ENCODE measurements at places on chromosomes 11 and 22.

DNA sequence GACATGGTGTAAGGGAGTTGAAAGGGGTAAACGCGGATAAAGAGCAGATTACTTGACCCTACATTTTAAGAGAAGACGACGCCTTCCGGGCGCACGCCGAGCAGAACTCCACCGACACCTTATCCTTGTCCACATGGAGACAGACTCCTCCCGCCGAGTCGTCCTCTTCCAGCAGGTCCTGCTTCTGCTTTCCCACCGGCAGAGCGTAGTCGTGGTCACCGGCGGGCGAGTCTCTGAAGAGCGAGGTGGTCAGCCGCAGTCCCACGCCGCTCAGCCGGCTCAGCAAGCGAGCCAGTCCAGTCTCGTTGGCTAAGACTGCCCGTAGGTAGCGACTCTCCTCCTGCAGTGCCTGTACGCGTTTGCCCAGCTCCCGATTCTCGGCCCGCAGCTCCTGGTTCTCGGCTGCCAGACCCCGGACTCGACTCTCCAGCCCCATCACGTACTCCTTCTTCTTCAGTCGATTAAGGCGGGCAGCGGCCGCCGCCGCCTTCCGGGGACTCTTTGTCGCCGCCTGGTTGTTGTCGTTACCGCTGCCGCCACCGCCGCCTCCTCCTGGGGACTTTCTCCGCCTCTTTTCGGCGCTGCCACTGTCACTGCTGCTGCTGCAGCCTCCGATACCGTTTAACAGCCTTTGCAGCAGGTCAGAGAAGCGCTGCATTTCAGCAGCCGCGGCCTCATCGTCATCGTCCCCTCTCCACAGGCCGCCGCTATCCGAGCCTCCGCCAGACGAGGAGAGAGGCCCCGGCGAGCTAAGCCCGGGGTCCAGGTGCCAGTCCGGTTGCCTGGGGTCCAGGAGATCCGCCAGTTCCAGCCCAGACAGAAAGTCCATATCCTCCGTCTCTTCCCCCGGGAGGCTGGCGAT, 945 bp downstream of the CREBZF start:
- DNase-seq, result no peak

- no peak for DNase-seq
Measured at GRCh38 chr11:102722821-102723220, 1.9 kb downstream of the MMP8 start.

- DNase-seq, result no peak
Measured at GRCh38 chr11:108405706-108406105, 61.6 kb downstream of the C11orf65 start.

DNA sequence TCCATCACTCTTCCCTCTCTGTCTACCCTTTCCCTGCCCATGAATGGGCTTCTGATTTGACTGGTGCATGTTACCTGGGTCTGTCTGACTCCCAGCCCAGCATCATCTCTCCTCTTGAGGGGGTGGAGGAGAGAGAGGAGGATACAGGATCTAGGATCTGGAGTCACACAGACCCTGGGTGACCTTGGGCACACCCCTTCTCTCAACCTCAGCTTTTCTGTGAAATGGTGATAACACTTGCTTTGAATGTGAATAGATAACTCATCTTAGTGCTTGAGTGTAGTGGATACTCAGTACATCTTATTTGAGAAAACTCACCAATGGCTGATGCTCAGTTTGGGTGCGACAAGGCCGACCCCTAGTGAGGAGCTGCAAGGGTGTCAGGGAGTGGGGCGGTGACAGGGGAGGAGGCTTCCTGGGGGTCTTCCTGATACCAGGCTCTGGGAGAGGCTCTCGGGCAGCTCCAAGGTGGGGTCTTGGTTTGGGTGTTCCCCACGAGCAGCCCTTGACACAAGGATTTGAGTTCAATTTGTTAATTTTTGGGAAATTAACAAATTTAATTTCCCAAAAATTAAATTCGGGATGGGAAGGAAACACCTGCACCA, 9.0 kb downstream of the INCENP start:
- DNase-seq, result no peak

- no peak for DNase-seq
Measured at GRCh38 chr11:111770581-111771134, 4.5 kb upstream of the PPP2R1B start.

- DNase-seq, result no peak
Measured at GRCh38 chr11:28228196-28228895, 120.2 kb downstream of the METTL15 start.

GRCh38 chr11:40827116-40827515, 632.3 kb downstream of the LRRC4C start:
- no peak for DNase-seq

DNA sequence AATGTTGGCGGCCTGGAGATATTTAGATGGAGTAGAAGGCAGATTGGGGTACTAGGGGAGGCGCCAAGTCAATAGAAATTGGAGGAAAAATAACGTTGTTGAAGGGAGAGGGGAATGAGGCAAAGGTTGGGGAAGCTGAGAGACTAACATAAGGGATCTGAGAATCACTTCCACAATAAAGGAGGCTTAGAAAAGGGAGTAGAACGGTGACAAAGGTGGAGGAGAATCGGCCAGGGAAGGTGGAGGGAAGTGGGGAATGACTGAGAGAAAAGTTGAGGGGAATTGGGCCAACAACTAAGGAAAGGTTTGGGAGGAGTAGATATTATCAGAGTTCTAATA, 510 bp downstream of the PPME1 start:
- DNase-seq, result no peak

DNA sequence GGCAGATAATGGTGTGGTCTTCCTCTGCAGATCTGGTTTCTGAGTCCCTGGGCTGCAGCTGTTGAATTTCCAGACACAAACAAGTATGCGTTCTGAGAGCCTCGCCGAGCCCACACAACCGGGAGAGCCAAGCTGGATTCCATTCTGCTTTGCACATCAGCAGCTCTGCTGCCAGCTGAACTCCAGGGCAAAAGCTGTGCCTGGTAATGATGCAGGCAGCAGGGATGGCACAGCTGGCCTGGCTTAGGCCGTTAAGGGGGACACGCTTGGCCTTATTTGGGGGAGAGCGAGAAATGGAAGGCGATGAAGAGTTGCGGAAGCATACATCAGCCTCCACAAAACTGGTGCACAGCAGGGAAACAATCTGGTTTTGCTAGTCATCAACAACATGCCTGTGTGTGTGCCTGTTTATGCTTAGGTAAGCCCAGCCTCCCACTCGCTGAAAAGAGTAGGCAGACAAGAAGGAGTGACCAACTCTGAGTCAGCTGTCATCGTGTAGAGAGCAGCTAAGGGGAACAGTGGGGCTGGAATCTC, 25.1 kb downstream of the ADAMTS8 start:
- DNase-seq, result no peak

DNA sequence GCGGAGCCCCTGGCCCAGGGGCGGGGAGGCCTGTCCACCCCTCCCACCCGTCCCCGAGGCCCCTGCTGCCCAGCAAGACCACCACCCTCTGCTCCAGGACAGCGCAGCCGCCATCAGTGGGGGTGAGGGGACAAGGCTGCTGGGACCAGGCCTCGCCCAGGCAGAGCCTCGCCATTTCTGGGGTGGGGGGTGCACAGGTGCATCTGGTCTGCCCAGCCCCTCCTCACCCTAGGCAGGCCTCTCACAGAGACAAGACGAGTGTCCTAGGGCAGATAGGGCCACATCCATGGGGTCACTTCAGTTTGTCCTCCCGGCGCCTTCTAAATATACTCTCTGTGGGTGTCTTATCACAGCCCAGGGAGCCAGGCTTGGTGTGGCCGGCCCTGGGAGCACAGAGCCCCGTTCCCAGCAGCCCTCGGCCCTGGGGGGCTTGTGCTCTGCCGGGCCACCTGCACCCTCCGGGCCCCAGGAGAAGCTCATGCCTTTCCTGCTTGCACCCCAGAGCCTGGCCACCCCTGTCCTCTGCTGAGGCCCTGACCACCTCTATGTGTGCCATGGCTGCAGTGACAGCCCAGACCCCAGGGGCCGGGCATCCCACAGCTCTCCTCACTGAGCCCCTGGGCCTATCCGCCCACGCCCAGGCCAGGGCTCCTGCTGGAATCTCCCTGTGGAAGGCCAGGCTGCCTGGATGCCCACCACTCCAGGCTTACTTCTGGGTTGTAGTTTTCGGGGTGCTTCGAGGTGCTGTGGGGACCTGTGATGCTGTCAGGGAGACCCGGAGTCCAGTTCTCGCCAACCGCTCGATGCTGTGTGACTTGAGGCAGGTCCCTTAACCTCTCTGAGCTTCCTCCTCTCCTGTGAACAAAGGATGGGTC, 70.8 kb downstream of the KCNQ1 start:
- DNase-seq, result no peak

DNA sequence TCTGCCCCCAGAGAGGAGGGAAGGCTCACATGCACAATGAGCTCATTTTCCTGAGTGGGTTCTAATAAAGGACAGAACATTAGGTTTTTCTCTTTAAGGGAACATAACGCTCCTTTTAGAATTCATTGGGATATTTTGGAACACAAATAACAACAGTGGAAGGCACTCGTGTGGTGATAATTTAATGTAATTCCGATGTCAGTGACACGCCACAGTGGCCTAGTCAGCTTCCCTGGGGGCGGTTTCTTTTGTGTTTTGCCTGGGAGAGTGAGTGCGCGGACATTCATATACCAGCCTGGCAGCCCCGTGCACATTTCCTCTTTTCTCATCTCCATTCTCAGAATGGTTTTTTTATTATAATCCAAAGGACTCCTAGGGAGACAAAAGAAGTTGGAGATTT, 41.1 kb downstream of the SEZ6L start:
- no peak for DNase-seq

DNA sequence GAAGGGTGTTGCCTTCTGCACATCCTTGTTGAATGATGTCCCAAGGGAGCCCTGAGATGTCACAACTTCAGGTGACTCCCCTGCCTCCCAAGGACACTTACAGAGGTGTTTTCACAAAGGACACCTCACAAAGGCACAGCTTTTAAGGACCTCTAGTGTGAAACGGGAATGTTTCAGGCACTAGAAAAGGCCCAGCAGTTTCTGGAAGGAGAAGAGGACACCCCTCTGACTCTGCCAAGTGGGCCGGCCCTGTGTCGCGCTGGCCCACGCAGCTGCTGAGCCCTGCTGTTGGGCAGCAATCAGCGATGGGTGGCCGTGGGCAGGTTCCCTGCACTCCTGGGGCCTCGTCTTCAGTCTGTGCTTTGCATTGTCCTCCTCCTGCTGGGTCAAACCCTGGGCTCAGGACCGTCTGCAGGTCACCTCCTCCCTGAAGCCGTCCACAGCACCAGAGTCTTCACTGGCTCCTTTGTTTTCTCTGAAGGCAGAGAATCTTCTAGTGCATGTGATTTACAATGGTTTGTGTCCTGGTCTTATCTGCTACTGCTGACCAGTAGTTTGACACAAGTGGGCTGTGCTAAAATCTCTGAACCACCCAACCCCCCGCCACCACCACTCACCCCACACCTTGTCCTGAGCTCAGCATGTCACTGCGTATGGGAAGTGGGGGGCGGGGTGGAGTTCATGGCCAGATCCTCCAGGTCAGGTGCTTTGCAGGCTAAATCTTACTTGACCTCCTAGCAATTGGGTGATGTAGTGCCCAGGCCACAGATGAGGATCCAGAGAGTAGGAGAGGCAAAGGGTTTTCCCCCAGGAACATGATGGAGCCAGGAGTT, 3.2 kb downstream of the LINC01488 start:
- DNase-seq, result no peak

- DNase-seq, result no peak
Measured at GRCh38 chr11:33753304-33753967, 17.2 kb upstream of the CD59 start.

DNA sequence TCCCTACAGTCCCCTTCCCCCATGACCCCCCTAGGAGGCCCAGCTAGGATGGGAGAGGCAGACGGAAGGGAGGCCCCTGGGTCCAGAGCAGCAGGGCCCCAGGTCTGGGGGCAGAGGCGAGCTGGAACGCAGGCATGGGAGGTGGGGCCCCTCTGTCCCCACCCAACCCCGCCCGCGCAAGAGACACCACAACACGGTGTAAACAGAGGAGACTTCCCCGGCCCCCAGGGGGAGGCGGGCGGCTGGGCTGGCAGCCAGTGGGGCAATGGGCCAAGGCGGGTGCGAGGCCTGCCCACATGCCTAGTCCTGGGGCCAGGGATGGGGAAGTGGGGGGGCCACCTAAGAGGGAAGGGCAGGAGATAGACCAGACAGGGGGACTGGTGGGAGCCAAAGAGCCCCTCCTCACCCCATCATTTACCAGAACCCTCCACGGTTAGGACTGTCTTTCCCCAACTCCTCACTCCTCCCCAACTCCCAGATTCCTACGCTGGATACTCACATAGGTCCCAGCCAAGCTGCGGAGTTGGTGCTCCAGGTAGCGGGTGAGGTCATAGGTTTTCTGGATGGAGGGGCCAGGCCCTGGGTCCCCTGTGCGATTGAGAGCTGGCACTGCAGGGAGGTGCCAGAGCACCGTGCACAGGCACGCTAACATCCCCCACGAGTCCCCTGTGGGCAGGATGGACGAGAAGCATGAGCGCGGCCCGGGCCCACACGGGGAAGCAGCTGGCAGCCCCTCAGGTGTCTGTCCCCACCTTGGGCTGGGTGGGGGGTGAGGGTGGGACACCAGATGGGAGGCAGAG, 6.2 kb downstream of the CLCF1 start:
- no peak for DNase-seq

DNA sequence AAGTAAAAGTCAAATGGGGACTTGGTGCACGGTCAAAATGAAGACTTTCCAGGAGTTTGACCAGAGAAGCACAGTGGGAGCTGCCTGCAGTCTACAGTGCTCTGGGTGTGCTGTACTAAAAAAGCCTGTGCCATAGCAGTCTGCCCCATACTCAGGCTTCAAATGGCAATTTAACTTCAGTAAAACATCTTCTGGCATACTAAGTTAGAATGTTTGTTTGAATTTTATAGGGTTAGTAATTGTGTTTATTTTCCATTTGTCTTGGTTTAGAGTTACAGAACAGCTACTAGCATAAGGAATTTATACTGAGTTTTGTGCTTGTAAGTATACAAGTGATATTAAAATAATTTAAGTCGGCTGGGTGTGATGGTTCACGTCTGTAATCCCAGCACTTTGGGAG, 29.3 kb upstream of the LIPT2 start:
- no peak for DNase-seq

GRCh38 chr11:48170241-48171233, 46.1 kb upstream of the OR4B1 start:
- no peak for DNase-seq

DNA sequence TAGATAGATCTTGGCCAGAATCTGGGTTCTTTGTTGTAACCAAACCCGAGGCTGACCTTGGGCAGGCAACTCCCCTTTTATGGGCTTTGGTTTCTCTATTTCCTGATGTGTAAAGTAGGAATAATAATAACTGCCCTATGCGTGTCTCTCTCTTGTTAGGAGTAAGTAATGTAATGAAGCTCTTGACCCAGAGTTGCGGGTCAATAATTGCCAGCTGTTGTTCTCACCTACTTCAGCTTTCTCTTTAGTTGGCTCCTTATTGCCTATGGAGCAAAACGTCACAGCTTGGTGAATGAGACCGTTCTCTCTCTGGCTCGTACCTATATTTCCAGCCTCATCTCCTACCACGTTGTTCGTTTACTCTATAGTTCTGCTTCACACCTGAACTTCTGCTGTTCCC, 56.6 kb upstream of the KIRREL3 start:
- no peak for DNase-seq
